ENCODE measurements at places on chromosomes 2 and 18.

DNA sequence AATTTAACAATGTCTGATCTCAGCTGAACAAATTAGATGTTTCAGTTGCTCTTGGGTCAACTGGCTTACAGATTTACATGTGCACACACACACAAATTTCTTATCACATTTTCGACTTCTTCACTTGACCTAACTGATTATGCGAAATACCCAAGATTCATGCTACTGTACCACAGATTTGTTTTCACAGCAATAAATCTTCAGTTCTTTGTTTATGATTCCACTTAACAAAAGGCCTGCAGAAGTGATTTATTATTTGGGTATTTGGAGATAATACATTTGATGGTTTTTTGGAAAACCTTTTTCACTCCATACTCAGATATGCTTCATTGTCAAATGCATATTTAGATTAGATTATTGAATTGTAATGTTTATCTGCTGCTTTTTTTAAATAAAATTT, 129.0 kb downstream of the GALNT1 start:
- DNase-seq: no peak

DNA sequence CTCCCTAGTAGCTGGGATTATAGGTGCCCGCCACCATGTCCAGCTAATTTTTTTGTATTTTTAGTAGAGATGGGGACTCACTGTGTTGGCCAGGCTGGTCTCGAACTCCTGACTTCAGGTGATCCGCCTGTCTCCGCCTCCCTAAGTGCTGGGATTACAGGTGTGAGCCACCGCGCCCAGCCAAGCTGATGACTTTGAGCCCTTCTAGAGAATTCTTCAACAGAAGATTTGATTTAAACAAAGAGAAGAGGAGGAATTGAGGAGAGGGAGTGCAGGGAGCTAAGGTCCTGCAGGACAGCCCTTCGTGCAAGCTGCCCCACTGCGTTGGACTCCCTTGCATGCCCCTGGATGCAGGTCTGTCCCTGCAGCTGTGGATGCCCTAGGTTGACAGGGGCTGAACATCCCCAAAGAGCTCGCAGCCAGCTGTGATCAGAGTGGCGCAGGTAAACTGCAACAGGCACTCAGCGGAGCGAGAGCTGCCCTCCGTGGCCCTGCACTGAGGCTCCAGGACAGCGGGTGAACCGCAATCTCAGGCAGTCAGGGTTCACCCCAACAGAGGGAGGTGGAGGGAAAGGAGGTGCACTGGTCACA, 13.7 kb downstream of the ADRA2B start:
- no peak for DNase-seq

DNA sequence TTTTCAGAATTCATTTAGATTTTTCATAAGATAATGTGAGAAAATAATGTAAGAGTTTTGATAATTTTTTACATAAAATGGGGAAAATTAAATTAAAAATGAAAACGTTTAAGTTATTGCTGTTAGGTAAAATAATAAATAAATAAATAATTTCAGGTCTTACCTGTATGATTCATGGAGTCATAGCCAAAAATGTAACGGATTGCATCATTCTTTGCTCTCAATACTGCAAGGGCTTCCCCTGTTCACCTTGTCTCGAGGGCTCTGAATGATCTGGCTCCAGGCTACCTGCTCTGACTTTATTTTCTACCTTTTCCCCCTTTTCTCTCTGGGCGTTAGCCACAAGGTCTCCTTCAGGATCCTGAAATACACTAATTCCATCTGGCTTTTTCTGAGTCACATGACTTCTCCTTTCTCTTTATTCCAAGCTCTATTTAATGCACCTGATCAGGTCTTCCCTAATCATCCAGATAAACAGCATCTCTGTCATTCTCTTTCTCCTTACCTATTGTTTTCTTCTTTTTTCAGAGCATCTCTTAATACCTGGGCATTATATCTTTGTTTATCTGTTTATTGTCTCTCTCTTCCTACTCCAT, 30.0 kb upstream of the CFAP36 start:
- DNase-seq: no peak

DNA sequence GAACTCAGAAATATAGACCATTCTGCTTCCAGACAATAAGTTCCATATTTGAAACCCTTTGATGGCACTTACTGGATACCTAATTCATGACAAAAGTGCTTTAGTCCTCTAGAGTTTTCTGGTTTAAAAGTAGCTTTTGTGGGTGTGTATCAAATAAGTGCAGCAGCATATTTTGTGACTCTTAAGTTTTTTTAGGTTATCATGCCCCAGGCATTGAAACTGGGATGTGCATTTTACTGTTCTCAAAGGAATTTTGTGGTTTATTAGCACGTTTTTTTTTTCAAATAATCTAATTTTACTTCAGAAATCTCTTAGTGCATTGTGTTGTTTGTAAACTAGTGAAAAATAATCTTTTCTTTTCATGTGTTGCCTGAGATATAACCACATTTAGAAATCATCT, 1.5 kb downstream of the XRCC5 start:
- no peak for DNase-seq

DNA sequence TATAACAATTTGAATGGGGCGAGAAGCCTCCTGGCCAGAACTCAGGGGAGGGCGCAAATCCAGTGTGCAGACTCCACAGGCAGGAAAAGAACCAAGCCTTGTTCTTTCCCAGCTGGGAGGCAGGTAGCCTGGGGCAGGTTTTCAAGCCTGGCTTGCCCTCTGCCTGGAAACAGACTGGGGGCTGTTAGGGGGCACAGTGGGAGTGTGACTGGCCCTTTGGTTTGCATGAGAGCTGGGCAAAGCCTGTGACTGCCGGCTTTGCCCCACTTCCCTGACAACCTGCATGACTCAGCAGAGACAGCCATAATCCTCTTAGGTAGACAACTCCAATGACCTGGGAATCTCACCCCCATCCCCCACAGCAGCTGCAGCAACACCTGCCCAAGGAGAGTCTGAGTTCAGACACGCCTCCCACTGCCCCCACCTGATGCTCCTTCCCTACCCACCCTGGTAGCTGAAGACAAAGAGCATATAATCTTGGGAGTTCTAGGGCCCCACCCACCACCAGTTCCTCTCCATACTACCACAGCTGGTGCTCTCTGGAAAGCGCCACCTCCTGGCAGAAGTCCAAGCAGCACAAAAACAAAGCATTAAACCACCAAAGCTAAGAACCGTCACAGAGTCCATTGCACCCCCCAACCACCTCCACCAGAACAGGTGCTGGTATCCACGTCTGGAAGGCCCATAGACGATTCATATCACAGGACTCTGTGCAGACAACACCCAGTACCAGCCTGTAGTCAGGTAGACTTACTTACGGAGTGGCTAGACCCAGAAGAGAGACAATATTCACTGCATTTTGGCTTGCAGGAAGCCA, 402.5 kb downstream of the STK39 start:
- DNase-seq: no peak
